ENCODE measurements at places on chromosomes 7 and 10.

DNA sequence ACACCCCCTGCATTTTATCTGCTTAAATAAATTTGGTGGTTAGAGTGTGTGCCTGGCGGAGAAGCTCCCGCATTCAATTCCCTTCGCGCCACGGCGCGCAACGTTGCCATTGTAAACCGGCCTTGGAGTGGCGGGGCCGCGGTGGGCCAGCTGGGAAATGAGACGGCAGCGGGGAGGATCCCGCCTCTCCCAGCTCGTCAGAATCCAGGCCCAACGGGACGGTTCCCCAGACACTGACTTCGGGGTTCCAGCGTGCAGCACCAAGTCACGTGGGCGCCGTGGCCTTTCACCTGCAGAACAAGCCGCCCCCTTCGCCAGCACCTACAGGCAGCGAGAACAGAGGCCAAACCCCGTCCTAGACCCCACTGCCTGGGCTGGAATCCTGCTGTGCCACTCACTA is 103.4 kb downstream of the GRID1 start:
- no peak for DNase-seq

- no peak for DNase-seq
Measured at GRCh38 chr7:32158751-32159745, 88.8 kb upstream of the PDE1C start.

DNA sequence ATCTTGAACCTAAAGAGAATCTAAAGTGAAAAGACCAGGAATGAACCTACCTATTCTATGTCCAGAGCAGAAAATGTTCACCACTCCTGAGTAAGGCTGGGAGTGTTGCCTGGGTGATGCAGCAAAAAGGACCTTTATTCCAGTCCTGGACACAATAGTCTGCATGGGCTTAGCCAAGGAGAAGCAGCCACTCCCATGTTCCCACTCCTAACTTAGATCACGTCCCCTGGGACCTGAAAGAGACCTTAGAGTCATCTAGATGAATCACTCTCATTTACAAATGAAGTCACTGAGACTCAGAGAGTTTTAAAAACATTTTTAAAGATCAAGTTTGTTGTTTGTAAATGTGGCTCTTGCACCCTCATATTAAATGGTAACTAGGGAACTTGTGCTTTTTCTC is 763.4 kb downstream of the KCNMA1 start:
- DNase-seq, result no peak

DNA sequence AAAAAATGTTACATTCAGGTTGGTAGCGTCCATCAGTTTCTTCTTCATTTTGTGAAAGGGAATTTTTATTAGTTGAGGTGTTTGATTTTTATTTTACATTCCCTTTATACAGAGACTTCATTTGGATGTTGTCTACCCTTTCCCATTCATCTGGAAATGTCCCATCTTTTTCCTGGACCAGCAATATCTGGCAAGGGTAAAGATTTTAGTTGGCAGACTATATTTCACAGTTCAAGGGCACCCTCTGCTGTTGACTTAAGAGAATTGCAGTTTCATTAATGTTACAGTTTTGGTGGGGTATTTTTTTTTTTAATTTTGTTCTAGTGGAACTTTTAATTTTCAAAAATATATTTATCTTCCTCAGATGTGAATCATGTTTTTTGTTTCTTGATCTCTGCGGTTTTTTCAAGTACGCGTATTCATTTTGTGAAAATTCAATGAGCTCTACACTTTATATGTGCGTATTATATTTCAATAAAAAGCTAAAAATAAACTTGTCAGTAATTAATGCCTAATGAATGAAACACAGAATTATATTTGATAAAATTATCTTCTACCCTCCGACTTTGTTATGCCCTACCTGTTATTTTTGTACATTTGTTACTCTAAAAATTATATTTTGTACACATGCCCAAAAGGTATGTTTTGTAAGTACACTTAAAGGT is 97.9 kb upstream of the KLF14 start:
- DNase-seq, result peak; percentile 22

DNA sequence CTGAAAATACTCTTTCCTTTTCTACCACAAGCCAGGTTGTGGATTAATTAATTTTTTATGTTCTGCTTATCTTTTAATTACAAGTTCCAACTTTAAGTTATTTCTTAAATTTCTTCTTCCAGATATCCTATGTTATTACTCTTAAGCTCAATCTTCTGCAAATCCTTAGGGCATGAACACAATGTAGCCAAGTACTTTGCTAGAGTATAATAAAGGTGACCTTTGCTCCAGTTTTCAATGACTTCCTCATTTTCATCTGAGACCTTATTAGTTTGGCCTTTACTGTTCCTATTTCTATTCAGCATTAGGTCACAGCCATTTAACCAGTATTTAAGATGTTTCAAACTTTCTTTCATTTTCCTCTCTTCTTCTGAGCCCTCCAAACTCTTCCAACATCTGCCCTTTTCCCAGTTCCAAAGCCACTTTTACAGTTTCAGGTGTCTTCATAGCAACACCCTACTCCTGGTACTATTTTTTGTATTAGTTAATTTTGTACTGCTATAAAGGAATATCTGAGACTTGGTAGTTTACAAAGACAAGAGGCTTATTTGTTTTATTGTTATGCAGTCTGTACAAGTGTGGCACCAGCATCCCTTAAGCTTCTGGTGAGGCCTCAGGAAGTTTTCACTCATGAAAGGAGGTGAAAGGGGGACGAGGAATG is 886.2 kb upstream of the GHITM start:
- no peak for DNase-seq

DNA sequence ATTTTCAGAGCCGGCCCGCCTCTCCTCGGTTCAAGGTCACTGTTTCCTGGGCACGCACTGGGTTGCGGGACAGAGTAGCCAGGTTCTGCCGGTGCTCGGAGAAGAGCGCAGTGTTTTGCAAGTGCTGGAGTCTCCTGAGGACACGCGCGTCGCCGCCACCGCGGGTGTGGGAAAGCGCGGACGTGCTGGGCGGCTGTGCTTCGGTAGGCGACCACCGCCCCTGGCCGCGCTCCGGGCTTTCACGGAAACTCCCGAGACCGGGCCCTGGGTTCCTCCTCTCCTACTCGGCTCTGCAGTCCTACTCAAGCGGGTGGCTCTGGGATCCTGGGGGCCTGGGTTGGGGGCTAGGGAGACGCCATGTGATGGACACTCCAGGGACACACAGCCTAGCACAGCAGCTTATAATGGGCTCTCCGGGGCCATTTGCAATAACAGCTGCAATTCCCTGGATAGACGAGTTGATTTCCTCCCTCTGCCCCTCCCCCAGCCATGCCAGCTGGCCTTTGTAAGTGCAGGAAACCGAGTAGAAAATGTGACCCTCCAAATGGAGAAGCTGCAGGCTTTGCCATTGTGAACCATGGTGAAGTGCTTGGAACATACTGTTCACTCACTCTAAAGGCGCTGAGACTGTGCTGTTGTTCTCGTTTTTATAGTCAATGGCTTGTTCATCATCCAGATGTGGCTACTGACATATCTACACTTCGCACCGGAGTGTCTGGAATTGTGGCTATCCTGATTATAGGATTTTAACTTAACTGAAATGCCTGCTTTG is 2.1 kb downstream of the FRAT1 start:
- DNase-seq, result peak; percentile 84

DNA sequence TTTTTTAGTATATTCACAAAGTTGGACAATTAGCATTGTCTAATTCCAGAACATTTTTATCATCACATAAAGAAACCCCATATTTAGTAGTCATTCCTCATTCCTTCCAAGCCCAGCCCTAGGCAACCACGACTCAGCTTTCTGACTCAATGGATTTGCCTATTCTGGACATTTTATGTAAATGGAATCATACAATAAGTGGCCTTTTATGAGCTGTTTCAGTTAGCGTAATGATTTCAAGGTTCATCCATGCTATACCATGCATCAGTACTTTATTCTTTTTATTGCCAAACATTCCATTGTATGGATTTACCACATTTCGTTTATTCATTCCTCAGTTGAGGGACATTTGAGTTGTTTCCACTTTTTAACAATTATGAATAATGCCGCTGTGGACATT is 249.2 kb downstream of the DYNC1I1 start:
- DNase-seq, result no peak

DNA sequence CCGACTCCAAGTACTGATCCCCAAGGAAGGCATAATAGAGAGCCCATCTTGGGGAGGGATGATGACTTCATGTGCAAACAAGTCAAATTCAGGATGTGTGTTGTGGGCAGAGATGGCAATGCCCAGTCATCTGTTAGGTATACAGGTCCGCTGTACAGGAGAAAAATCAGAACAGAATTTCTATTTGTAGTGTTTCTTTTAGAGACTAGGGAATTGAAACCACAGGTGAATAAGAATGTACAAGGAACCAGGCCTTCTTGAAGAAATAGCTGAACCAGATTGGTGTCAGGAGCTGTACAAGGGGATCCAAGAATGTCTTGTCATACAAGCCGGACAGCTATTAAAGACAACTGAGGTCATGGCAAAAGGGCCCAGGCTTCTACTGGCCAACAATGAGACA is 147.9 kb downstream of the PFKFB3 start:
- no peak for DNase-seq

GRCh38 chr7:138001529-138002095 is at the start of gene CREB3L2:
Gene CREB3L2 (minus strand): TSS chr7:138002086. CDS start chr7:138001705, 381 bp downstream.
- peak; percentile 38 for DNase-seq

- no peak for DNase-seq
Measured at GRCh38 chr7:69691734-69692133, 93.5 kb downstream of the AUTS2 start.

Measured in inflammatory macrophage (primary cell).